Fibroblast of skin of scalp (primary cell): ENCODE measurements at places on chromosomes 1 and 21.

GRCh38 chr1:212514056-212514614 is 81.4 kb downstream of the NENF start:
- DNase-seq = peak; percentile 77

DNA sequence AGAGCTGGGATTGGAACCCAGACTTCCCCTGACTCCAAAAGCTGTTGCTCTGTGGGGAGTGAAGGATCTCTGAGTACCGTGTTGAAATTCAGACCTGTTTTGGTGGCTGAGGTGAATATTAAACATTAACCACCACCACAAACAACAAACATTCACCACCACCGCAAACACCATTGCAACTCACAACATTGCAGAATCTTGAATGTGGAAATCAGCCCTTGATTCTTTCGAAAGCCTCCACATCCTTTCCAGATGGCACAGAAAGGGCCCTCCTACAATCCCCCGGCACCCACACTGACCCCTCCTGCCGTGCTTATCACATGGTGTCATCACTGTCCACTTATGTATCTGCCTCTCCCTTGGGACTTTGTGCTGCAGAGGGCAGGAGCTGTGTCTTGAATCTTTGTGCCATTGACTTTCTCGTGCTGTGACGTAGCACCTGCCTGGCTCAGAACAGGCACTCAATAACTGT is 1.4 kb downstream of the CDA start:
- peak; percentile 40 for DNase-seq

DNA sequence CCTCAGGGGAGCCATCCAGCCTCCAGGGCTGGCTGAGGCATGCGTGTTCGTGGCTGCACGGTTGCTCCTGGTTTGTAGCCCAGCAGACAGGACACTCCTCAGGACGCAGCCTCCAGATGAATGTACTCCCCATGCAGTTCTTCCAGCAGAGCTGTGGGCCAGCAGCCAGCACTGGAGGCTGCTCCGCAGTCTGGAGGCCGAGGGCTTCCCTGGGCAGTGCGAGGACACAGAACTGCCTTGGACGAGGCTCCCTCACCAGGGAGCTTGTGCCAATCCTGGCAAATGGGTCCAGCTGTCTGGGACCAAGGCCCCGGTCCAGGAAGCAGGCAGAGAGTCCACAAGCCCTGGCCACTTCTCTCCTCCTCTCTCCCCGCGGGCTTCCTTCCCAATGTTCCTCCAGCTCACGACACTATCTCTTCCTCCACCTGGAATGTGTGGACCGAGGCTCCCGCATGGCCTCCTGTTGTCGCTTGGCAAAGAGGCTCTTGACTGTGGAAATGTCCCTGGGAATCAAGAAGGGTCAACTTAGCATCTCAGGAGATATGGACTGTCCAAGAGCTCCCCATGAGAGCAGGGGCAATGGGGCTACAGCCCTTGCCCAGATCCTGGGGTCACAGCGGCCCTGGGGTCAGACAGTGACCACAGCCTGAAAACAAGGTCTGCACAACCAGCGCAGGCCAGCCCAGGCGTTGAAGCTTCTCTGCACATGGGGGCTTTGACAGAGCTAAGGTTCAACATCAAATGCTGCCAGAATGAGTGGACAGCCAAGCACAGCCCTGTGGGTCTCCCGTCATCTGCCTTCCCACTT is 5.3 kb downstream of the EDN2 start:
- DNase-seq = peak; percentile 61

DNA sequence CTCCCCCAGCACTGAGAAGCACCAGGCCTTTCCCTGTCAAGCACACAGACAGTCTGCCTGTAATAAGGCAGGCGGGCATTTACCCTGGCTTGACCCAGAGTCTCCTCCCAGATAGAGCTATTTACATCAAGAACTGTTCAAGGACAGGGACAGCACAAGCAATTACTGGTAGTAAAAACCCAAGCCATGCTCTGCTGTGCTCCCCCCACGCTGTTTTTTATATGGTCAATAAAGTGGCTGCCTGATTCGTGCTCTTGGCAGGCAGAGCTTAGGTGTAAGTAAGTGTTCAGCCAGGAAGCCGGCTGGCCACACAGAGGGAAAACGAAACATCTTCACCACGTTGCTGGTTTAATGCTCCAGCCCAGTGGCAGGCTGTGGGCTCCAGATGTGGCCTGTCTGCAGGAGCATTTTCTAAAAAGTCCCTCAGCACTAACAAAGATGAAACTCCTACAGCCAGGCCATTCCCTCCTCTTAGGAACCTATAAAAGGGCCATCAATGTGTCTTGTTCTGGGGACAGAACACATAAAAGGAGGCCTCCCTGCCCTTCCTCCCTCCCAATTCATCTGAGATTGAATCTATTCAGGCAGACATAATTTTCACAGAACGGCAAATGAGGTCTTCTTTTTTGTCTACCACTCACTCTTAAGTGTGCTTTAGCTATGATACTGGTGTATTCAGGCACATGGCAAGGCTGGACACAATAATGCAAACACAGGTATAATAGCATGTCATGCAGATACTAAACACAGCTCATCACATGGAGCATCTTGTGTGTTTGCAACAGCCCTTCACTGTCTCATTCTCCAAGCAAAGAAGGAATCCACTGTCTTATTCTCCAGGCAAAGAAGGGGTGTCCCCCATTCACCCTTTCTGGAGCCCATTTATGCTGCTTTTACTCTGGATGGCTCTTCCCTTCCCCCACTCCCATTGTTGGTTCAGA is 378.9 kb downstream of the HHAT start:
- DNase-seq = no peak

DNA sequence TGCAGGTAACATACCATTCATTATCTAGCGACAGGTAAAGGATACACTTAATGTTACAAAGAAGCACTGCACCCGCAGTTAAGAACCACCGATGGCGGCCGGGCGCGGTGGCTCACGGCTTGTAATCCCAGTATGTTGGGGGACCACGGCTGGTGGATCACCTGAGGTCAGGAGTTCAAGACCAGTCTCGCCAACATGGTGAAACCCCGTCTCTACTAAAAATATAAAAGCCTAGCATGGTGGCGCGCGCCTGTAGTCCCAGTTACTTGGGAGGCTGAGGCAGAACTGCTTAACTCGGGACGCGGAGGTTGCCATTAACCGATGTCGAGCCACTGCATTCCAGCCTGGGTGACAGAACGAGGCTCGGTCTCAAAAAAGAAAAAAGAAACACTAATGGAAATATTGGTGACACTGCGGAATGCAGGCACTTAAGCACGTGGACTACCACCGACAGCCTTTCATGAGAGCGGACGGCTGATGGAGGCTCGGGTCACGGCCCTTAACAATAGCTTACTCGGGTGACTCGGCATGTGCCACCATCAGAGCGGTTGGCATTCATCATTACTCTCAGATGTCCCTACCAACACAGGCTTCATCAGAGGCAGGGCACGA is 542 bp downstream of the GAS5 start:
- DNase-seq = no peak
